Activated T-cell treated with anti-CD3 and anti-CD28 coated beads, Interleukin-2, amount 50 U/mL, for 4 hours (primary cell): ENCODE measurements at places on chromosomes 16 and 17.

- peak; percentile 65 for DNase-seq
Measured at GRCh38 chr16:81006211-81006812, 373 bp downstream of the CMC2 start.

GRCh38 chr17:65809366-65809765 is 247.9 kb upstream of the AXIN2 start:
- DNase-seq, result no peak

- DNase-seq, result no peak
Measured at GRCh38 chr17:3879186-3879585, 13.7 kb downstream of the CAMKK1 start.

DNA sequence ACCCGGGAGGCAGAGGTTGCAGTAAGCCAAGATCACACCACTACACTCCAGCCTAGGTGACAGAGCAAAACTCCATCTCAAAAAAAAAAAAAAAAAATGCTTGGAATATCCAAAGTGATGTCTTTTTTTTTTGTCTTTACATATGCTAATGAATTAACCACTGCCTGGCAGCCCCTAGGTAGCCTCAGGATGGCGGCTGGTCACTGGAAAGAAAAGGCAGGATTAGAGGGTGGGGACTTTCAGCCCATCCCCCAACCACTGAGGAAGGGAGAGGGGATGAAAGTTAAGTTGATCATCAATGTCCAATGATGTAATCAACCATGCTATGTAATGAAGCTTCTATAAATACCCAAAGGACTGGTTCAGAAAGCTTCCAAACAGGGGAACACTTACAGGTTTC is 26.8 kb downstream of the RNF157 start:
- DNase-seq, result no peak

GRCh38 chr17:15323131-15323530 is 18.3 kb downstream of the TEKT3 start:
- DNase-seq, result no peak

DNA sequence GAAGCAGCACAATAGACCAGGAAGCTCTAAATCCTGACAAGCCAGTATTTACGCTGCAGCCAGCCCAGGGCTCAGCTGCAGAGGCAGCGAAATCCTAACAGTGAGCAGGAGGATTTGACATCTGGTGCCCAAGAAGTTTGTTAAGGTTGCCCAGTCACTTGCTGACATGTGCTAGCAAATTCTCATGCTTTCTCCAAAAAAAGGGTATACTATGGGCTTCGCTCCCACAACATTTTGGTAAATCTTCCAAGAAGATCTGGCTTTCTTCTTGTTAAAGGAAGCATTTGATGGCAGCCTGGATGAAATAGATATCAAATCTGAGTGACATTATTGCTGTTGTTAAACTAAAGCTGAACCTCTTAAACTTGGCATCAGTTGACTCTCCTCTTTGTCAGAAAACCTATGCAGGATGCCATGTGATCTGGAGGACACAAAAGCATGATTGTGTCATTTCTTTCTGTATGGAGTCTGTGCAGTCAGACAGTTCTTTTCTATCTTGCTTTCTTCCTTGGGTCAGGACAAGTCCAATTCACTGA is 949.7 kb upstream of the RBFOX1 start:
- DNase-seq, result no peak

DNA sequence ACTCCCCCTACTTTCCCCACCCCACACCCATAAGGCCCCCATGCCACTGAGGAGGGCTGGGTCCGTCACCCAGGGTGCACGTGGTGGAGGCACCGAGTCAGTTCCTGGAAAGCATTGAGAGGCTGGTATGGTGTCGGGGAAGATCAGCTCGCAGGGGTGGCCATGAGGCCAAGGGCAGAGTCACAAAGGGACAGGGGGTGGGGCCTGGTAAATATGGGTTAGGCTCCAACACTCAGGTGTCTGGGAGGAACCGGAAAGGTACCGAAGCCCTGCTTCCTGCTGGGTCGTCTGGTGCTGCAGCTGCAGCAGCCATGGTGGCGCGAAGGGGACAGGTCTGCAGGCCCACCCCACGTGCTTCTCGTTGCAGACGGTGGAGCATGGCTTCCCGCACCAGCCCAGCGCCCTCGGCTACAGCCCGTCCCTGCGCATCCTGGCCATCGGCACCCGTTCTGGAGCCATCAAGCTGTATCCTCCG is 30.2 kb downstream of the LLGL2 start:
- DNase-seq, result no peak

- DNase-seq, result no peak
Measured at GRCh38 chr16:56534847-56535383, 15.1 kb upstream of the BBS2 start.

- DNase-seq, result no peak
Measured at GRCh38 chr17:77924757-77925336, 33.7 kb upstream of the TNRC6C start.

DNA sequence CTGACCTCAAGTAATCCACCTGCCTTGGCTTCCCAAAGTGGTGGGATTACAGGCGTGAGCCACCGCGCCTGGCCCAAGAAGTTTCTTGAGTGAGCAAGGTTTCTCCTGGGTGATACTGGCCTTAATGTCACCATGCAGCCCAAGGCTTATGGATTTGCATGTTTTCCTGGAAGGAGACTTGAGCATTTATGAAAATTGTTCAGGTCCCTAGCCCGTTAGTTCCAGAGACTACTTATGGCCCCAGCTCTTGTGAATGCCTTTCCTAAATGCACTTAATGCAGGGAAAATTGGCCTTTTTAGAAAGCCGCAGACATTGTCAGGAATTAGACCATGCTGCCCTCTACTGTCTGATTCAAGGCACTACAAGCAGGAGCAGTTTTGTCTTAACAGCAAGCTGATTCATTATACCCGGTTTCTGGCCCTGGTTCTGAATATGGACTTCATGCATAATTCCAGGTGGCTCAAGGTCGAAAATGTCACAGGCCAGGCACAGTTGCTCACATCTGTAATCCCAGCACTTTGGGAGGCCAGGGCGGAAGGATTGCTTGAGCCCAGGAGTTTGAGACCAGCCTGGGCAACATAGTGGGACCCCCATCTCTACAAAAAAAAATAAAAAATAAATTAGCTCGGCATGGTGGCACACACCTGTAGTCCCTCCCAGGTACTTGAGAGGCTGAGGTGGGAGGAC is 91.3 kb downstream of the SNX29 start:
- DNase-seq, result peak; percentile 60

GRCh38 chr17:29292992-29293889 is 707 bp downstream of the NUFIP2 start:
- DNase-seq, result peak; percentile 47

DNA sequence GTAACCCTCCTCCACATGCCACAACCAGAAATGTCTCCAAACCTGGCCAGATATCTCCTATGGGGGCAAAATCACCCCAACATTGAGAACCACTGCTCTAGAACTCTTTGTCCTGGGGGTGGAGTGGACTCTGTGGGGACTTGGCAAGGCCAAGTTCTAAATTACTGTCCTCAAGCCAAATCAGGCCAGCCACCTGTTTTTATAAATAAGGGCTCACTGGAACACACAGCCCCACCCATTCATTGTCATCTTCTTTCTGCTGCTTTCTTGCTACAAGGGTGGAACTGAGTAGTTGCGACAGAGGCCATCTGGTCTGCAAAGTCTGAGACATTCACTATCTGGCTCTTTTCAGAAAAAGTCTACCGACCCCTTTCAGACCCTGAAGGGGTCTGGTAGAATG is 26.8 kb upstream of the TMEM220 start:
- DNase-seq, result no peak

DNA sequence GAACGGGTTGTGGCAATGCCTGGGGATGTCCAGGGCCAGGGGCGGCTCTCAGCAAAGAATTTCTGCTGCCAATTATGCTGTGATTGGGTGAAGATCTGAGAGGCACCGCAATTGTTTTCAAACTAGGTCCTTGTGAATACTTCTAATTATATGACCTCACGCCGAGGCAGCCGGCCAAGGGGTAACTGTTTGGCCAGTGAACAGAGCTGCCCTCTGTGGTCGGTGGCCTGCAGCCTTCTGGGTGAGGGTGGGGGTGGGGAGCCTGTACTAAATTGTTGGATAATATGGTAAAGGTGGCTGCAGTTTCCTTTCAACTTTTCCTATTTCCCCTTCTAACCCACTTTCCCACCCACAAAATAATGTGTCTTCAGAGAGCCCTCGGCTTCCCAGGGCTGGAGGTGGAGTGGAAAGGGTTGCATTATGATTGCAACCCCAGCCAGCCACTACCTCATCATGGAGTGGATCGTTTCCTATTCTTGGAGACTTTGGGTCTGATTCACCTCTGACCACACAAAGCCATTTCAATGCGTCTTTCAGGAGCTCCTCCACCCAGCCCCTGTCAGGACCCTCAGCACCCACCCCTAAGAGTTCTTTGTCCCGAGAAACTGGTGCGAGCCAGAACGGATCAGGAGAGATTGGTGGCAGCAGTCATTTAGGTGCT is 2.0 kb upstream of the DNAI2 start:
- no peak for DNase-seq

DNA sequence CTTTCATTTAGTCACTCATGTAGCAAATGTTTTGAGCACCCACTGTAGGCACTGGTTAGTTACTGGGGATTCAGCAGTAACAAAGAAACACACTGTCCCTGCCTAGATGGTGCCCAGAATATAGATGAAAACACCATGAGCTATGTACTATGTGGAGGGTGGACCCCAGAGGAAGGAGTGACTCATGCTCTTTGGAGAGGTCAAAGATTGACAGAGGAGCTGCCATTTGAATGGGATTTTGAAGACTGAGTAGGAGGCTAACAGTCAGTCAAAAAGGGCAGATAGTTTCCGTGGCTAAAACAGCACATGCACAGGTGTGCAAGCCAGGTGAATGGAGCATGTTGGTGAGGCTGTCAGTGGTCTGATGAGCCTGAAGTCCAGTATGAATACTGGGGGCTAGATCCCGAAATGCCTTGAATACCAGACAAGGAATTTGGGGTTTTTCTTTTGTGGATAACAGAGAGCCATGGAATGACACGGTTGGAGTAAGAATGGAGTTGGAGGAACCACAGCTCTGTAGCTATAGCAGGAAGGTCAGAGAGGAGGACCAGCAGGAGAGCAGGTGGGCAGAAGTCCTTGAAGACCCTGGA is 6.1 kb downstream of the IL21R start:
- DNase-seq, result peak; percentile 51

DNA sequence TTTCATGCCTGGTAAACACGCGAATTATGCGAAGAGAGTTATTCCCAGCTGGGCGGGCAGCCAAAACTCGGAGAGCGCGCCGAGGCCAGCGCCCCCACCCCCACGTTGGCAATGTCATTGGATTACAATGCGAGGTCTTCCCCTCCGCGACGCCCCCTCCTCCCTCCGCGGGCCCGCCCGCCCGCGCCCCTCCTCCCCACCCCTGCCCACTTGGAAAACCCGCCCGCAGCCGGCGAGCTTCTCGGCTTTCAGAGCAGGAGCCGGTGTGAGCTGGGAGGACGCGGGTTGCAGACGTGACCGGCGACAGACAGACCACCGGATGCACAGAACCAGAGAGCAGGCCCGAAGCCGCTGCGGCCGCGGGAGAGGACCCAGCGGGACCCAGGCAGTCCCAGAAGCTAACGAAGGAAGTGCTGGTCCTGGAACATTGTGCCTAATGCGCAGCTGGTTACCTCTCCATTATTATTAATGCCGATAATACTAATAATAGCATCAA is 4.0 kb downstream of the NOG start:
- no peak for DNase-seq

GRCh38 chr16:48271728-48272127 is 24.4 kb upstream of the ABCC11 start:
- no peak for DNase-seq

DNA sequence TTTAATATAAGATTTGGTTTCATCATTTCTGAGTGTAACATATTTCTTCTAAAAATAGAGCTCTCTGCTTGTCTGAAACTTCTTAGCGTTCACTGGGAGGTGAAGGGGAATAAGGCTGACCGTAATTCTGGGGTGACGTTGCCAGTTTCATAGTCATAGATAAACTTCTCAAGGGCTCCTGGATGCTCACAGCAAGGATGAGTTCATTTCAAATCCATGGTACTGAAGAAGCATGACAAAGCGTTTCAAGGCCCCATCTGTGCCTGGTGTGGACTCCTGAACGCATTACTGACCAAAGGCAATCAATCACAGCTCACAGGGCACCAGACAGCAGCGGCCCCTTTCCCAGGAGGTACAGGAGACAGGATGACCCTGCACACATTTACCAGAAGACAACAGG is 12.0 kb upstream of the EVPL start:
- DNase-seq, result no peak

- no peak for DNase-seq
Measured at GRCh38 chr16:72921620-72922019, 126.3 kb downstream of the ZFHX3 start.

DNA sequence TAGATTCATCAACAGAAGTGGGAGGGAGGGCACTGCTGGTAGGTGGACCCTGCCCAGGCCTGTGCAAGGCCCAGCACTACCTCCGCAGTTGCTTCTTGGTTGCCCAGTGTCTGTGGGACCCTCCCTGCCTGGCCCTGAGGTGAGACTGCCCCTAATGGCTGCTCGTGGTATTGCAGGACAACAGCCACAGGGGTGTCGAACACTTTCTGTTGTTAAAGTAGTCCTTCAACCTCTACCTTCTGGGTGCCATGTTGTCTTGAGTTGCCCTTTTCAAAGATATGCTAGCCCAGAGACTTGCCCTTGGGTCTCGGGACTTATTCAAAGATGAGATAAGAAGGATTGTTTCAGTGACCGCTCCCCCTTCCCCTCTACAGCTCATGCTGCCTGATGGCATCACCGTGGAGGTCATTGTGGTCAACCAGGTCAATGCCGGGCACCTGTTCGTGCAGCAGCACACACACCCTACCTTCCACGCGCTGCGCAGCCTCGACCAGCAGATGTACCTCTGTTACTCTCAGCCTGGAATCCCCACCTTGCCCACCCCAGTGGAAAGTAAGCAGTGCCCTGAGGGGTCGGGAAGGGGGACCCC is 29.1 kb downstream of the AKAP1 start:
- peak; percentile 64 for DNase-seq

- no peak for DNase-seq
Measured at GRCh38 chr16:68200088-68200783, 35.7 kb downstream of the ESRP2 start.

DNA sequence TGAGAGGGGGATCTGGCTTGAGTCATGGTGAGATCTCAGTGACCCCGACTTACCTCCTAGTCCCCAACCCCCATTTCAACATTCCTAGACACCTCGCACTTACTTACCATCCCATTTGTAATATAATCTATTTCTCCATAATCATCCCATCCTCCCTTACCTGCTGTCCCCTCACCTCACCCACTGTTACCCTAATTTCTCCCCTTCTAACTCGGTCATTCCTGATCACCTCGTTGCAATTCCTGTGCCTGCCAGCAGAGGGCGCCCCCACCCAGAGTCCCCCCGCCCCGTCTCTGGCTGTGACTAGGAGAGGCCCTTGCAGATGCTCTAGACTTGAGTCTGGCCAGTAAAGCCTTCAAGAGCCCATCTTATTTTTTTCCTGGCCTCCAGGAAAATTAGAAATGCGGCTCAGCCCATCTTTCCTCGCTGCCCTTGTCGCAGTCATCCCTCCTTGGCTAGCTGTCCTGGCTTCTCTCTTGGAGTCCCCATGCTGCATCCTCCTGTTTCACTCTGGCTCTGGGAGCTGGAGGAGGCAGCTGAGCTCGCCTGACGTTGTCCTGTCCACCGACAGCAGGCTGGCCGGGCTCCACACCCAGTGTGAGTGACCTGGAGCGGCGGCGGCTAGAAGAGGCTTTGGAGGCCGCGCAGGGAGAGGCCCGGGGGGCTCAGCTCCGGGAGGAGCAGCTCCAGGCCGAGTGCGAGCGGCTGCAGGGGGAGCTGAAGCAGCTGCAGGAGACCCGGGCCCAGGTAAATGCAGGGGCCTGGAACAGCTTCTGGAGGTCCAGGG is 5.0 kb downstream of the TBKBP1 start:
- DNase-seq, result peak; percentile 86
